ENCODE measurements at places on chromosomes 5 and 9. TPM values are rescaled to one million over a fixed set of nuclear protein-coding genes. Genes with fewer than 3 reads are reported as not detected.

The POU5F2 gene
- not detected for polyA plus RNA-seq

DNA sequence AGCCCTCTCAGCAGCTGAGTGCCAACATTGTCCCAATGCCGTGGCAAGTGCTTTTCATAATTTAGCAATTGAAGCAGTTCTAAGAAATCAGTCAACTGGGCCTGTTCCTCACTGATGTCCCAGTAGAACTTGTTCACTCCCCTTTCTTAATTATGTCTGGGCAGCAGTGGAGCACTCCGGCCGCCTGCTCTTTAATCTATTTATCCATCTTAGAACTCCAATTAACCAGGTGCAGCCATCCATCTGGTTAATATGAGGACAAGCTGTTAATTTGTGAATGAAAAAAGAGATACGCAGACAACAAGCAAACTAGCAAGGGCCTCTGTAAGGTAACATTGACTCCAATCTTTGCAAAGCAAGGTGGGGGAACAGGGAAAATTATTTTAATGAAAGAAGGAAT, 39.4 kb downstream of the MAT2B start:
- no peak overlapping the region for H3K27ac ChIP-seq
- H3K4me1 ChIP-seq, result no peaks in the 10 kb centered on the region
- peaks cover 3% of the 10 kb centered on the region for H3K36me3 ChIP-seq

GRCh38 chr5:153987301-153987700, 51.4 kb downstream of the FAM114A2 start:
- H3K27me3 ChIP-seq, result no peaks in the 10 kb centered on the region
- H3K36me3 ChIP-seq, result peaks cover 21% of the 10 kb centered on the region
- no peak for DNase-seq
- H3K4me3 ChIP-seq, result no peak overlapping the region
- no peaks in the 10 kb centered on the region for H3K4me1 ChIP-seq

DNA sequence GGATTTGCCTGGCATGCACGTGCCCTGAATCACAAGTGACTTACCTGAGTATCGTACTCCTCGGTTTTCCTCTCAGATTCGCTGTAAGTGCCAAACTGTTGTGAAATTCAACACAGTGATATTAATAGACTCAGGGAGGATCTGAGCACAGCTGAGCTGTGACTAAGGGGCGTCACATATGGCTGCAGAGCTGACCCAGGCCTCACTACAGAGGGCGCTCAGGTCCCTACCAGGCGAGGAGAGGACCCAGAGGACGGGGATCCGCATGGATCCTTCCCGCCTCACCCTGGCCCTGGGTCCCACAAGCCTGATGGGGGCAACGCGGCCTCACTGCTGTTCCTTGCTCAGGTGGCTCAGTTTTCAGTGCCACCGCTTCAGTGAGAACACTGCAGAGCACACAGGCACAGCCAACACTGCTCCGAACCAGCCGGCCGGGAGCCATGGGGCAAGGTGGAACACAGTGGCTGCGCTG, 20.1 kb downstream of the CLPTM1L start:
- H3K27me3 ChIP-seq, result peaks cover 2% of the 10 kb centered on the region
- H3K4me3 ChIP-seq, result no peak overlapping the region
- no peak overlapping the region for H3K27ac ChIP-seq
- no peak for DNase-seq

GRCh38 chr9:18479405-18479804, 5.5 kb downstream of the ADAMTSL1 start:
- H3K4me1 ChIP-seq, result no peaks in the 10 kb centered on the region
- H3K27me3 ChIP-seq, result no peaks in the 10 kb centered on the region
- H3K27ac ChIP-seq, result no peak overlapping the region
- no peak overlapping the region for H3K4me3 ChIP-seq

- H3K4me3 ChIP-seq, result peak overlapping the region; percentile 73
- H3K36me3 ChIP-seq, result peaks cover 4% of the 10 kb centered on the region
- no peak overlapping the region for H3K27ac ChIP-seq
- no peaks in the 10 kb centered on the region for H3K27me3 ChIP-seq
- no peak for DNase-seq
- H3K4me1 ChIP-seq, result peaks cover 27% of the 10 kb centered on the region
Observed at GRCh38 chr9:98795970-98796363, 388 bp downstream of the ANKS6 start.

- no peak overlapping the region for H3K27ac ChIP-seq
- H3K4me3 ChIP-seq, result no peak overlapping the region
- H3K36me3 ChIP-seq, result no peaks in the 10 kb centered on the region
- no peaks in the 10 kb centered on the region for H3K4me1 ChIP-seq
- no peaks in the 10 kb centered on the region for H3K27me3 ChIP-seq
- no peak for DNase-seq
Observed at GRCh38 chr9:16277471-16277960, 593.0 kb downstream of the BNC2 start.

GRCh38 chr5:6517510-6517909, 68.9 kb downstream of the UBE2QL1 start:
- H3K27me3 ChIP-seq, result no peaks in the 10 kb centered on the region
- no peak for DNase-seq
- no peaks in the 10 kb centered on the region for H3K4me1 ChIP-seq
- no peaks in the 10 kb centered on the region for H3K36me3 ChIP-seq

DNA sequence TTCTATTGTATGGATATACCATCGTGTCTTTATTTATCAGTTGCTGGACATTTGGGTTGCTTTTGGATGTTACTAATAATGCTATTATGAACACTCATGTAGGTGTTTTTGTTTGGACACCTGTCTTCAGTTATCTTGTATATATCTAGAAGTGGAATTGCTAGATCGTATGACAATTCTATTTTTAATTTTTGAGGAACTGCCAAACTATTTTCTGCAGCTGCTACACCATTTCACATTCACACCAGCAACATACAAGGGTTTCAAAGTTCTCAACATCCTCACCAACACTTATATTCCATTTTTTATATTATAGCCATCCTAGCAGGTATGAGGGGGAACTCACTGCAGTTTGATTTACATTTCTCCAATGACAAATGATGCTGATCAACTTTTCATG, 324.6 kb downstream of the CAAP1 start:
- no peak for DNase-seq
- H3K27me3 ChIP-seq, result no peaks in the 10 kb centered on the region
- no peaks in the 10 kb centered on the region for H3K4me1 ChIP-seq

The ZNF483 gene
- polyA plus RNA-seq, result 2.1 TPM

- H3K4me1 ChIP-seq, result no peaks in the 10 kb centered on the region
- H3K27me3 ChIP-seq, result peaks cover 17% of the 10 kb centered on the region
- no peak for DNase-seq
- H3K36me3 ChIP-seq, result no peaks in the 10 kb centered on the region
Observed at GRCh38 chr9:136693135-136693489, 5.9 kb upstream of the AGPAT2 start.

GRCh38 chr9:135216791-135217441, 129.4 kb downstream of the OLFM1 start:
- no peak overlapping the region for H3K27ac ChIP-seq
- H3K4me3 ChIP-seq, result no peak overlapping the region
- no peak for DNase-seq

The PAEP gene
- not detected for polyA plus RNA-seq

- H3K36me3 ChIP-seq, result no peaks in the 10 kb centered on the region
- peaks cover 5% of the 10 kb centered on the region for H3K27me3 ChIP-seq
- no peak overlapping the region for H3K27ac ChIP-seq
- H3K4me1 ChIP-seq, result peaks cover 50% of the 10 kb centered on the region
Observed at GRCh38 chr9:79885093-79885857, 313.5 kb downstream of the TLE4 start.

The ROPN1L gene
- 4.3 TPM for polyA plus RNA-seq

DNA sequence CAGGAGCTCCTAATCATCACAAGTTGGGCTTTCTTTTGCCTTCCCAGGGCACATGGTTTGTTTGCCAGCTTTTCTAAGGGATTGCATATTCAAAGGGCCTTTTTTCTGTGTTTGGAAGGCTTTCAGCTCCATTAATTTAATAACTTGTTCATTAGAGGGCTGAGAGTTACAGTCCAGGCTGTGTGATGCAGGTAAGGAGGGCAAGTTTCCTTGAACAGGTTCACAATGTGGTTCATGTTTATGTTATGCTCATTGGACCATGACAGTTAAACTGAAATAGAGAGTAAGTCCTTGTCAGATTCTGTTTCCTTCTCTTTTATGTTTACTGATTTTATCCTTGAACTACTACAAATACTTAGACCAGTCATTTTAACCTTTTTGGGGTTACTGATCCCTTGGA, 174.4 kb downstream of the MARCHF11 start:
- no peak overlapping the region for H3K27ac ChIP-seq
- H3K27me3 ChIP-seq, result no peaks in the 10 kb centered on the region
- no peak overlapping the region for H3K4me3 ChIP-seq
- no peaks in the 10 kb centered on the region for H3K36me3 ChIP-seq
- no peak for DNase-seq
- no peaks in the 10 kb centered on the region for H3K4me1 ChIP-seq

The SLC34A1 gene
- polyA plus RNA-seq, result 0.26 TPM

DNA sequence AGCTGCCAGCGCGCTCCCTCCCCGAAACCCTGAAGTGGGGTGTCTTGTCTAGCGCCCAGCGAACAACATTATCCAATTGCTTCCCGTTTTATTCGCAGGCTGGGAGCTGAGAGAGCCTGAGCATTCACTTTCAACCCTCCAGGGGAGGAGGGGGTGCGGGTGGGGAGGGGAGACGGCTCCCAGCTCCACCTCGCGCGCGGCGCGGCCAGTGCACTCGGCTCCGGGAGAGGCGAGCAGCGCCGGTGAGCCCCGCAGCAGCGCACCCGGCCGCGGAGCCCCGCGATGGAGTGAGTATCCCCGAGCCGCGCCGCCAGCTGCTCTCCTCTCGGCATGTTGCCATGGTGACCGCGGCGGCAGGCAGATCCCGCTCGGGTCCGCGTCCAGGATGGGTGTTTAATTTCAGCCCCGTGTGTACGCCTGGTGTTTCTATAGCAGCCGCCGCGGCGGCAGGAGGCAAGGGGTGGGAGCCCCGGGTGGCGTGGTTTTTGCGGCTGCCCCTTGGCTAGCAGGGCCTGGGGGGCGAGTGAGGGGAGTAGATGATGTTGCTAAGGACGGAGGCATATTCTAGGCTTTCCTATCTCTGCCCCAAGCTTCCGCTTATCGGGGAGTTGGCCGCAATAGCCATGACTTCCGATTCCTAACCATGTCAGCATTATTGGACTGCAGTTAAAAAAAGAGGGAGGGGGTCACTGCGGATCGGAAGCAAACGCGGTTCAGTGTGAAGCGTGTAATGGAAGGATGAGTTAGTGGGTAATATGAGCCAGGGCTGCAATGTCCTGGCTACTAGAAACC, 139.2 kb upstream of the PALM2AKAP2 start:
- no peak for DNase-seq
- H3K4me1 ChIP-seq, result no peaks in the 10 kb centered on the region
- H3K27me3 ChIP-seq, result peaks cover 8% of the 10 kb centered on the region
- no peak overlapping the region for H3K4me3 ChIP-seq

The IL3 gene
- polyA plus RNA-seq, result not detected

The MEIKIN gene
- 0.72 TPM for polyA plus RNA-seq

GRCh38 chr5:140966293-140967225, at the start of gene PCDHAC2:
PCDHAC2 (plus strand) TSS chr5:140966476; CDS start chr5:140966767, 291 bp downstream.
- peaks cover 9% of the 10 kb centered on the region for H3K27me3 ChIP-seq
- H3K4me1 ChIP-seq, result no peaks in the 10 kb centered on the region
- H3K4me3 ChIP-seq, result no peak within 1 kb of the TSS
- no peak for DNase-seq
- no peaks in the 10 kb centered on the region for H3K36me3 ChIP-seq
